Activated CD4-positive, CD25-positive, alpha-beta regulatory T cell treated with anti-CD3 and anti-CD28 coated beads, Interleukin-2, amount 50 U/mL, for 24 hours (primary cell): ENCODE measurements at places on chromosomes 13 and 19.
A peak's percentile ranks its signal among the peaks of the same experiment; 100 is the strongest.

DNA sequence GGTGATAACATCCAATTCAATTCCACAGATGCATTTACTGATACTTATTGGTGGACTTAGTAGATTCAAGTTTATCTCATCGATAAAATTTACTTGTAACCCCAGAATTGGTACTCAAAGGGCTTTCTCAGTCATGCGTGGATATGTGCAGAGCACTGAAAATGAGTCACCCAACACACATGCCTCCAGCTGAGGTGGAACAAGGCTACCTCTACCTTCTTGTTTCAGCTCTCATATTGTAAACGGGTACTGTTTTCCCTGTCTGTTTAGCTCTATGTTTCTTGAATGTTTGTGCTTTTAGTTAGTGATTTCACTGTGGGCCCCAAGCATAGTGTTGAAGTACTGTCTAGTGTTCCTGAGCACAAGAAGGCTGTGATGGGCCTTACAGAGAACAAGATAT, 1.5 kb downstream of the LRRC63 start:
- no peak for ATAC-seq

GRCh38 chr13:79779761-79780160, 298.8 kb downstream of the NDFIP2 start:
- no peak for ATAC-seq

- ATAC-seq = peak; percentile 51
These were observed 867 bp downstream of the ZNF546 start for GRCh38 chr19:39997638-39998216.

DNA sequence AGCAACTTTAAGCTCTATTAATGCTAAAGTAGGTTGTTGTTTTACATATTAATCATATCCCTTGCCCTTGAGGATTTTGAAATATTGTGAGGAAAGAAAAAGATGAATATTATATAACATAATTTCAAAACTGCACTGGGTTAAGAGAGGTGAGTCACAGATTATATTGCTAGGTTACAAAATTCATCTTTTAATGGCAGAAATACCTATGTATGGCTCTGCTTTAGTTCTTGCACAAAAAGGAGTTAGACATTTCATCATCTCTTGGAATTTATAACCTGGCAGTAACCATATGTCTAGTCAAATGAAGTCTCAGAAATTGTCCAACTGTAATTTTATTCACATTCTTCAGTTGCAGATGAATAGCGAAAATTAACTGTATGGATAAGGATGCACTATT, 2041.1 kb downstream of the OLFM4 start:
- no peak for ATAC-seq

DNA sequence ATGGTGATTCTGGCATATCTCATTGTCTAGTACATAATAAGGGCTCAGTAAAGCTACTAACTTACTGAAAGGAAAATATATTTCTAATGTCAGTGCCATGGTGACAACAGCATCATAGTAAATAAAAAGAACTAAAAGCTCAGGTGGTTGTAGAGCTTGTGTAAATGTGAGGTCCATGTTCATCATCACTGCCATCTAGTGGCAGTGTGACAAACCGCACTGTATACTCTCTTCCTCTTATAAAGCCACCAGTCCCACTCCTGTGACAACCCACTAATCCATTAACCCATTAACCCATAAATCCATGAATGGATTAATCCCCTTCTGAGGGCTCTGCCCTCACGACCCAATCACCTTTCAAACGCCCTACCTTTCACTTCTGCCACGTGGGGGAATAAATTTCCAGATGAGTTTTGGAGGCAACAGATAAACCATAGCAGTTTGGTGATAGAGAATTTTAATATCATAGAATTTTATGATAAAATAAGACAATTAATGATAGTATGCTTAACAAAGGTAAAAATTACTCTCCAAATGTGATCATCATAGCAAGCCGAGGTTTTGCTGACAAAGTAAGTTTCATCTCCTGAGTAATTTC, 160.4 kb upstream of the SGCG start:
- no peak for ATAC-seq
